ENCODE measurements at places on chromosomes 7 and 10. TPM values are rescaled to one million over a fixed set of nuclear protein-coding genes. Genes with fewer than 3 reads are reported as not detected.

GRCh38 chr7:32293833-32294232, 196.3 kb downstream of the LSM5 start:
- DNase-seq = no peak

GRCh38 chr7:11638011-11638774, 193.8 kb downstream of the THSD7A start:
- DNase-seq = no peak

DNA sequence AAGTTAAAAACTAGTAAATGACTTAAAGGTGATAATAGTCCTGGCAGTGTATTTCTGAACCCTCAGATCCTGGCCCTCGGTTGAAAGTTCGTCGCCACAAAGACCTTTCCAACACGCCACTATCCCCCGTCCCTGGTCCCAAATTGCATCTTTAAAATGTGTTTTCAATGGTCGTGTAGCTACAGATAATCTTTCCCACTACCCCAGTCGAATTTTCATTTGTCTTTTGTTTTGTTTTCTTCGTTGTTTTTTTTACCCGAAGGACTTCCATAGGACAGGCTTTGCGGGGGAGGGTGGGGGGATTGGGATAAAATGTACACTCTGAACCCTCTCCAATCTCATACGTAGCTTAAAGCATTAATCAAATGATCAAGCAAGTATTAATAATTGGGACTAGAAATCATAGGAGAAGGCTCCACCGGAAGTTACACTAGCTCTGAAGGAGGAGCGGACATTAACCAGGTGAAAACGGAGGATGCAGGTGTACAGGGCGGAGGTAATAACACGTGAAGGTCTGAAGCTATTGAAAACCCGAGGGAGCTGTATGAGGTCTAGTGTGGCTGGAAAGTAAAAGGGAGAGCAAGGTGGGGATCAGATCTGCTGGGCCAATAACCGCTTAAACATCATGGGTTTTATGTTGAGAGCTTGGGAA, 32.8 kb upstream of the PHF14 start:
- DNase-seq = no peak

- DNase-seq = no peak
These were observed 240.7 kb downstream of the PARD3 start for GRCh38 chr10:34574353-34574934.

The PRKRIP1 gene
- 15.4 TPM for total RNA-seq
